ENCODE measurements at places on chromosomes 7 and 10.
A peak's percentile ranks its signal among the peaks of the same experiment; 100 is the strongest.

DNA sequence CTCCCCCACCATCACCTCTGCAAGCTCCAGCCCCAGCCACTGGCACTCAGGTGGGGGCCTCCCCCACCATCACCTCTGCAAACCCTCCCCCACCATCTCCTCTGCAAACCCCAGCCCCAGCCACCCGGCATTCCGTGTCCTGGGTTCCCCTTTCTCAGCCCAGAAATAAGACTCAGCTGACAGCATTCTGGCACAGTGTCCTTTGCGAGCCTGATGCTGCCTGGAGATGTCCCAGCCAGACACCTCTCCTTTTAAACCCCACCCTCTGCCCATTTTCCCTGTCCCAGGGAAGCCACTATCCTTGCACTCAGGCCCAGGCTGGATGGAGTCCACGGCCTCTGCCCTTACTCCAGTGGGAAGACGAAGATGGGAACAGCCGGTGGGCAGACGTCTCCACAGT, 49.8 kb downstream of the ELFN1 start:
- DNase-seq = no peak

DNA sequence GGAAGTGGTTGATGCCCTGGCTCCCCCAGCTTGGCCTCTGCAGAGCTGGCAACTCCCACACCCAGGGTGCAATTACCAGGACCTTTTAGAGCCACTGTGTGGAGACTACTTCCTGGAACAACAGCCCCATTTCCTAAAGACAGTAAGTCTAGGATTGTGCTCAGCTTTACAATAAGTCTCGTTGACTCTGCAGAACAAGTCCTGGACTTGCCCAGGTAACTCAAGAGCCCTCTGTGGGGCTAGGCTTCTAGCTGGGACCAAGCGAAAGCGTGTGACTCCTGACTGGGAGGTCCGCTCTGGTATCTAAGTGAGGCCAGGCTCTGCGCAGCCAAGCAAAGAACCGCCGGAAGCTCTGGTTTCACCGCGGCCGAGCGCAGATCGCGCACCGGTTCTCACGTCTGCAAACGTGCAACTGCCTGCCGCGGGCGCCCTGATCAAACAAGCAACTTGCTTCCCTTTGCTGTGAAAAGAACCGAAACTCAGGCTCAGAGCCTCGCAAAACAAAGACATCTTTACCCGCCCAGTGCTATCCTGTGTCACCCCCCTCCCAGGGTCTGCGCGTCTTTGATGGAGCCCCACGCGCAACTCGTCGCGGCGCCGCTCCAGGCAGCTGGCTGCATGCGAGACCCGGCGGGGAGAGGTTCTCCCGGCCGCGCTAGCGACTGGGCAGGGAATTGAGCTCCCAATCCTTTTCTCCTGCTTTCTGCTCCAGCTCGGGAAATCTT, 4.4 kb upstream of the PDLIM1 start:
- no peak for DNase-seq

- DNase-seq = no peak
Measured at GRCh38 chr10:73907841-73908517, 3.0 kb upstream of the PLAU start.

- no peak for DNase-seq
Measured at GRCh38 chr10:66627156-66627555, 298.7 kb upstream of the LRRTM3 start.

DNA sequence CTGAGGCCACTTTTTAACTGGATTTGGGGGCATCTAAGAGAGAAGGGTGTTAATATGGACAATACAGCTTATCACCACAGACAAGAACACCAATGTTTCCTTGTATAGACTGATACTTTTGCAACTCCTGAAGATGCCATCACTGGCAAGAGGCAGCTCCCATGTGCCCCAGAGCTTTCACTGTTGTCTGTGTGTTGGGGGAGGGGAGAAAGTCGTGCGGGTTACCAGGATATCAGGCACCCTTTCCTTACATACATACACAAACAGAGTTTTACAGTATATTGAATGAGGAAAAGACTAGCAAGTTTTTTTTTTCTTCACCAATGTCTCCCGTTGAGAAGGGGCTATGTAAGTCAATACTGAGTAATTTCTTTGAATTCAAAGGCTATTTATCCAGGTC, 4.1 kb upstream of the DLX6 start:
- DNase-seq = no peak

DNA sequence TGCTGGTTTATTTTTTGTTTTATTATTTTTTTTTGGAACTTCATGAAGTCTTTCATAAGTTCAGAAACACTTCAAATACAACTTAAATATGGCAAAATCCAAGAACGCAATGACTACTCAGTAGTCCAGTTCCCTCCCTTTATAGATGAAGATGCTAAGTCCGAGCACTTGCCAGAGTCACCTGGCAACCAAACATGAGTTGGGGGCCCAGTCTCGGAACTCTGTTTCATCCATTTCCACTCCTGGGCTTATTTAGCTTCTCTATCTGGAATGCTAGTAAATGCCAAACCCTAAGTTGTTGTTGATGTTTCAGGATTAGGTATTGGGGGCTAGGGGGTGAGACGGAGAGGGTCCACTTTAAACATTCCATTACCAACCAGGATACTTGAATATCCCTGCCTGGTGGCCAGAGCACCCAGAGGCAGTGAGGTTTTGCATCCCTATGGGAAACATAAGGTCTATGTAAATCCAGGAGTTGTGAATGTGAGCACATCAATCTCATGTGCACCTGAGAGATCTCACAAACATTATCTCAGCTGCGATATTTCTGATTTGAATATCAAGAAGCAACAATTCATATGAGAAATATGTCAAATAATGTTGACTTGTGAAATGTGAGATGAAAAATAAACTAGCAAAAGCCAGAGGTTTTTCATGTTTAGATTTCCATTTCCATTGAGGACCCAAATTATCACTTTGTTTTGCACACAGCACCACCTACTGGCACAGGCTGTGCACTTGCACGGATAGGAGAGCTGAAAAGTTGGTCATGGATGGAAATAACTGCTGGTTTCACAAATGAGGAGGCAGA, 129.3 kb downstream of the PKD1L1 start:
- no peak for DNase-seq

- DNase-seq = no peak
Measured at GRCh38 chr7:104857458-104858425, 156.3 kb upstream of the KMT2E start.

GRCh38 chr10:114611617-114612016, 46.5 kb downstream of the ABLIM1 start:
- DNase-seq = no peak

GRCh38 chr10:44116474-44116873, 268.4 kb downstream of the CXCL12 start:
- DNase-seq = no peak

DNA sequence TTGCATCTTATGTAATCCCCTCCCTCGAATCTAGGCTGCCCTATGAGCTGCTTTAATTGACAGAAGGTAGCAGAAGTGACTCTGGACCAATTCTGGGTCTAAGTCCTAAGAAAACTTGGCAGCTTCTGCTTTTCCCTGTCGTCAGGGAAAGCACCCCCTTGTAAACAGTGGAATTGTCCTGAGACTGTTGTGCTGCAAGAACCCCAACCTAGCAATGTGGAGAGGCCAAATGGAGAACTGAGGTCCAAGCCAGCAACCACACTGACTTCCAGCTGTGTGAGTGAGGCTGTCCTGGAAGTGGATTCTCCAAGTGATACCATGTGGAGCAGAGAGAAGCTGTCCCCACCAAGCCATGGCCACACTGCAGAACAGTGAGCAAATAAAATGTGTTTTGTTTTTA, 75.5 kb downstream of the ARHGAP22 start:
- DNase-seq = no peak

DNA sequence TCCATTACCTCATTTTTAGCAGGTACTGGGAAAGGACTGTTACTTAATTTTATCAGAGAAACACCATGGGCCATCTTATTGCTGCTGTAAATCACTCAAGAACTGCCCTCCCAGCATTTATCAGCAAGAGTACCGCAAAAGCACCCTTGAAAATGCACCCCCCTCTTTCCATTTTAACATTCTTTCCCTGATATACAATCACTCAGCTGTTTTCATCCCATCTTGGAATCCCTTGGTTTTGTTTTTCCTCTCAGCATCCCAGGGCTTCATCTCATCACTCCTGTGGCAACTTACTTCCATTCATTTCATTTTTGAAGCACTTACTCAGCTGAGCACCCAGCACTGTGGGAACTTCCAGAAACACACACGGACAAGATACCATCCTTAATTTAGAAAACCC, 36.5 kb downstream of the RAPGEF5 start:
- no peak for DNase-seq

- no peak for DNase-seq
Measured at GRCh38 chr7:98653601-98654310, 36.7 kb downstream of the NPTX2 start.

DNA sequence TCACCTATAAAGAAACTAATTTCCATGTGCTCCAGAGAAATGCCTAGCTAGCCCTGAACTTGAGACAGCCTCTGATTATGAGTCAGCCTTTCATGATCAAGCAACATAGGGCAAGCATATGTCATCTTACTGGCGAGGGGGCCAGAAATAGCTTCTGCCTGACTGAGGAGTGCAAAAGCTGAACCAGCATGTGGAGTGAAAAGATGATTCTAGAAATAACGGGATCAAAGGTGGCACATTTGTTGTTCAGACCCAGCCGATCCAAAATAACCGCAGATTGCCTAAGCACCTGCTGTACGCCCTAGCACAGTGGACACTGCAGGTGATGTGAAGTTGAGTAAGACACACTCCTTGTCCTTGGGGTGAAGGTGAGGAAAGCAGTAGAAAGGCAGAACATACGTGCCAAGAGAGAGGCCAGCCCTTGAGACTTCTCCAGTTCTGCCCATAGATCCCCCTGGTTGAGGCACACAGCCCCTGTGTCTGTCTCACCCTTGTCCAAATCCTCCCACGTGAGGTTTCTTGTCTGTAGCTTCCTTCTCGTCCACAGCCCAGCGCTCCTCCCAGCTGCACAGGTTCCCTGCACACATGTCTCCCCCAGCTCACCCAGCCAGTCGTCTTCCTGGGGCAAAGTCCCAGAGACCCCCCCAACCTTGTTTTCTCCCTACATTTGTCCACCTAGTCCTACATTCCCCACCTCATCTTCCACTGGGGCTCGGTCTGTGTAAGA, 2.8 kb upstream of the BCL7B start:
- no peak for DNase-seq

- DNase-seq = no peak
Measured at GRCh38 chr7:1917221-1918062, 247.4 kb downstream of the ELFN1 start.

- DNase-seq = no peak
Measured at GRCh38 chr7:1440620-1441019, 18.6 kb downstream of the MICALL2 start.

- no peak for DNase-seq
Measured at GRCh38 chr10:113356794-113357680, 195.8 kb upstream of the HABP2 start.

DNA sequence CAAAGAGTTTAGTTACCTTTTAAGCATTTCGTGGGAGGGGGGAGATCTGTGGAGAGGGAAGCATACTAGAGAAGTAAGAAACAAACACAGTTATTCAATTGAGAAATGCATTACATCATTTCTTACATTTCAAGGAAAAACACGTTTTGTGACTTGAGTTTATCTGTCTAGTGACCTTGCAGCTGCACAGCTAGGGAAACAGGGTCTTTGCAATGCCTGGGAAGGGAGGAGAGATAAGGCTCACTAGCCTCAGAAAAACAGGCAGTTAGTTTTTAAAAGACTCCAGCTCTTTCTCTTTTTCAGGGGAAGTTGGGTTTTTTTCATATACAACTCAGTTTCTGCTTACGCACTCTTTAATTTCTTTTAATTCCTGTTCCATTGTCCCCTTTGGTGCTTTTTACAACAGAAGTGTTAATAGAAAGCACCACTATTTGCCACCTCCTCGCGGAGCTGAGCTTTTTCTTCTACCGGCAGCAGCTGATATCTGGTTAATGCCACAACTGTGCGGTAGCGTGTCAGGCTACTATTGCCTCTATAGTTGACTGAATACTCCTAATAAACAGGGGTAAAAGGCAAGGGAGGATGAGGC, 5.6 kb downstream of the CYP3A43 start:
- DNase-seq = no peak

GRCh38 chr7:36606153-36606975, 117.9 kb downstream of the AOAH start:
- DNase-seq = no peak

GRCh38 chr10:14583252-14583651, 191.4 kb downstream of the FAM107B start:
- peak; percentile 82 for DNase-seq

DNA sequence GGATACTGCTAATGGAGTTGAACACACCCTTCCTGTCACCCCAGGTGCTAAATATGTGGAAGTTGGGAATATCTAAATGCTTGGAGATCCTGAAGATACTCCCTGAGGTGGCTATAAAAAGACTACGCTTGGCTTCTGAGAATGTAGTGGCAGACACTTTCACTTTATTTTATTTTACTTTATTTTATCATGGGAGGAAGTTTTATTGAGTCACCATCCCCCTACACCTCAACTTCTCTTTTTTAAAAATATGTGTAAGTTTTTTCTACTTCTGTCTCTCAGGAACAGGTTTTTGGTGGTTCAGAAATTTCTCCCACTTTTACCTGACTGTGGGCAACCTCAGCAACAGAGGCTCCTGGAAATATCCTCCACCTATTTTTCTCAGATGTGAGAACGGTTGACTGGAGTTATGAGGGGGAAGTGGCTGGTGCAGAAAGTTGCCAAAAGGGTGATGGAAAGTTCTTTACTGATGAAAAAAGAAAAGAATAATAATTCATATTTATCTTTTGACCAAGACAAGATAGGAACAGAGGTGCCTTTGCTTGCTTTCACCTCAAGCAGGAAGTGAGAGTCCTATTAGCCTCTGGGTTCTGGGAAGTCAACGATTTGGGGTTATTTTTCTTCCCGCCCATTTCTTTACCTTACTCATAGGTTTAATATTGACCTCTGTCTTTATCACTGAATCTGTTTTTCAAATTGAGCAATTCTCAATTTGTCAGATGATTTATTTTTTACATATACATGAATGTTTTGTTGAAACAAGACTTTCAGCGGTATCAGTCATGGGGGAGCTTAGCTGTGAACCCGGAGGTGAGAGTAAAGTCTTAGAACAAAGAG, 103.6 kb downstream of the AHR start:
- no peak for DNase-seq

- no peak for DNase-seq
Measured at GRCh38 chr10:86082556-86082955, 284.0 kb downstream of the GRID1 start.

DNA sequence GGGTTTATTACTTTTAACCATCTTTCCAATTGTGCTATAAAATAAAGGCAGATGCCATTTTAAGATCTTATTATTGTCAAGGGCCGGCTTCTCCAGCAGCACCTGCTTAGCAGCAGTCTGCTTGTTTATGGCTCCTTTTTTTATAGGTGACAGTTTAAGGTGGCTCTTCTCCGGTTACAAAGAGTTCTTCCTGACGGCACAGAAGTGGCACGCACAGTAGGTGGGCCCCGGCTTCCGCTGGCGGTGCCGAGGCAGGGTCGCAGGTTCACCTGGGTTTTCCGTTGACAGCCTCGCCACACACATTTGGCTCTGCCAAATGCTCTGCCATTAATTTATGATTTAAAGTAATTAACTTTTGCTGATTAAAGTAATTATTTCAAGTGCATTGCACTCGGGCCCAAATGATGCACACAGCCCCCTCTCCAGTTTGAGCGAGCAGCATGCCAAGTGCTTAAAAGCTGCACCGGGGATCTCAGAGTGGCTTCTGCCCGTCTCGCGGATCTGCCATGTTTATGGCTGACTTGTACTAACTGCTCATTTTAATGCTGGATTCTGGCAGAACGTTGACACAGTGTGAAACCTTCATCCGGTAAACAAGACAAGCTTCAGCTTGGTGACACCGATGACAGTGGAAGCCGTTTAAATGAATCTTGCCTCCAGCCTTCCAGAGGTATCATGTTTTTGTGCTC, 355.1 kb upstream of the MKI67 start:
- DNase-seq = no peak

- no peak for DNase-seq
Measured at GRCh38 chr7:87445897-87446296, 29.6 kb downstream of the ABCB4 start.
